Fibroblast of lung (primary cell): ENCODE measurements at places on chromosomes 1 and 21. TPM values are rescaled to one million over a fixed set of nuclear protein-coding genes. Genes with fewer than 3 reads are reported as not detected.

- DNase-seq, result no peak
These were observed 56.3 kb upstream of the NEK2 start for GRCh38 chr1:211731456-211732292.

DNA sequence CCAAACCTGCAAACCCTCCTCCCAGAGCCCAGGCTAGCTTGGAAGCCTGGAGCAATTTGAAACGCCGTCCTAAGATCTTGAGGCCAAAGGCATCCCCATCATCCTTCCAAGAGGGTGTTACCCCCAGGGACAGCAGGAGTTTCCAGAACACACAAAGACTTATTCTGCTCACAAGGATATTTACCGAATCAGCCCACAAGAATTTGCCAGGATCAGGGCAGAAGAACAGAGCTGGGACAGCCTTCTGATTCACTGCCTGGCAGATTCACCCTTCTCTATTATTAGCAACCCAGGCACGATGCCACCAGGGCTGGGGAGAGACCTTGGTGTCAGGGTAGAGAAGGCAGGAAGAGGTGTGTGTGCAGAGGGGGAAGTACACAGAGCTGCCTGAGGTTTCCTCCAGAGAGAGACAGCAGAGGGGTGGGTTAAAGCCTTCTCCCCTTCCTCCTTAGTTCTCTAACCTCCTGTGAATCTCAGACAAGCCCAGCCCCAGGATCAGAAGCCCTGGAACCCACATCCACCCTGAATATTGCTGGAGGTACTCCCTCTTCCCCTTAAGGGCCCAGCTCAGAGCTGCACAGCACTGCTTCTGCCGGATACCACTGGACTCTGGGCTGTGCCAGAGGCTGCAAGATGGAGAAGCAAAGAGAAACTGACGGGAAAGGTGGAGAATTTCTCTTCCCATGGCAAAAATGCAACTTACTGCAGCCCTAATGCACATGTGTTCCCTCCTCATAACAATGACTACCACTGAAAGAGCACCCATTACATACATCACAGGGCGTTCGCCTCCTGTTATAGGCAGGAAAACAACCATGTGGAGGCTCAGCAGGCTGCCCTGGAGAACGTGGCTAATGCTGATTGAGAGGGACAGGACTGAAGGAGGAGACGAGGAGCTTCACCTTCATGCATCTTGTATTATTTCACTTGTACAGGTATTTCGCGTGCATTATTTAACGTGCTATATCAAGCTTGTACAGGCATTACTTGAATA, 61.8 kb downstream of the ITPKB start:
- DNase-seq, result peak; percentile 84

GRCh38 chr1:220241072-220241663, 31.1 kb downstream of the RAB3GAP2 start:
- no peak for DNase-seq

- DNase-seq, result no peak
These were observed 21.9 kb downstream of the LGALS8 start for GRCh38 chr1:236545621-236546169.

- no peak for DNase-seq
These were observed 233.5 kb downstream of the PLPP3 start for GRCh38 chr1:56345831-56346230.

The OLFML2B gene
- polyA plus RNA-seq, result 7.2 and 7.9 TPM in 2 replicates

The COL8A2 gene
- polyA plus RNA-seq, result 2.9 and 5.2 TPM in 2 replicates
